ENCODE measurements at places on chromosomes 5 and 9. TPM values are rescaled to one million over a fixed set of nuclear protein-coding genes. Genes with fewer than 3 reads are reported as not detected.

The SPINK13 gene
- total RNA-seq = not detected

- no peak overlapping the region for H3K27ac ChIP-seq
- H3K4me3 ChIP-seq = no peak overlapping the region
- H3K36me3 ChIP-seq = no peaks in the 10 kb centered on the region
- H3K4me1 ChIP-seq = peaks cover 11% of the 10 kb centered on the region
- H3K27me3 ChIP-seq = no peaks in the 10 kb centered on the region
- DNase-seq = no peak
These were observed 97.4 kb downstream of the FBXO4 start for GRCh38 chr5:42022383-42022972.

The INSL6 gene
- total RNA-seq = not detected

- no peak for DNase-seq
- H3K36me3 ChIP-seq = peaks cover 9% of the 10 kb centered on the region
- no peaks in the 10 kb centered on the region for H3K27me3 ChIP-seq
These were observed 31.6 kb downstream of the DAP start for GRCh38 chr5:10729320-10730042.

DNA sequence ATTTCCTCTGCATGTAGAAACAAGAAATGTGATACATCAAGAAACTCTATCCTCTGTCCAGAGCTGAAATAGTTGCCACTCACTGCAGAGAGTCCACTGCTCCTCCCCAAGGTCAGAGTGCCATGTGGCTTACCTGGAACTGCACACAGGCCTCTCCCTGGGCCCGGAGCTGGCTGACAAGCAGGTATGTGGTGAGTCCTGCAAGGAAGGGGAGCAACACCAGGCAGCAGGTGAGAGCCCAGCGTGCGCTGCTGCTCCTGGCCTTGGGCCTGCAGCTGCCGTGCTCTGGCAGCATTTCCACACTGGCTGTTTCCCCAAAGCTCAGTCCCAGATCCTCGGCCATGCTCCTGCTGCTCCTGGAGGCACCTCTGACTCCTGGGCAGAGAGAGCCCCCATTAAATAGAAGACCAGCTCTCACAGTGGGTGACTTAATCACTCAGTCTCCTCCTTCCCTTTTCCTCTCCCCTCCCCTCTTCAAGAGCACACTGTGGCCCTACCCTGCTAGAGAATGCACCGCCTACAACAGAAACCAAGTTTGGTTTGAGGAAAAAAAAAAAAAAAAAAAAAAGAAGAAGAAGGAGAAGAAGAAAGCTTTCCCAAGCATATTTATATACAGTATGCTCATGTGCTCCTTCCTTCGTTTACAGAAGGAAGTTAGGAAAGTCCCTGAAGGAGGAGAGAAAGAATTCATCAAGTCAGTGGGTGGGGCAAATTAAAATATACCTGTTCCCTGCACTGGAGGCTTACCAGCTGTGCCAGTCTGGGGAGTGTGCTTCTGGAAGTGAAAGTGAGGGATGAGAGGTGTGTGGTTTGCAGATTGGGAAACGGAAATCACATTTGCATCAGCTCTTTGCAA, at the start of gene TNFSF15:
Gene TNFSF15, minus strand, starts transcription at position 370 of the 856 bp plus-strand sequence. Its CDS starts 27 bp downstream, at position 343.
- no peaks in the 10 kb centered on the region for H3K27me3 ChIP-seq
- H3K36me3 ChIP-seq = no peaks in the 10 kb centered on the region
- H3K4me1 ChIP-seq = peaks cover 30% of the 10 kb centered on the region
- no peak within 1 kb of the TSS for H3K27ac ChIP-seq
- H3K4me3 ChIP-seq = peak within 1 kb of the TSS; percentile 41

The GFI1B gene
- total RNA-seq = 0.41 TPM

DNA sequence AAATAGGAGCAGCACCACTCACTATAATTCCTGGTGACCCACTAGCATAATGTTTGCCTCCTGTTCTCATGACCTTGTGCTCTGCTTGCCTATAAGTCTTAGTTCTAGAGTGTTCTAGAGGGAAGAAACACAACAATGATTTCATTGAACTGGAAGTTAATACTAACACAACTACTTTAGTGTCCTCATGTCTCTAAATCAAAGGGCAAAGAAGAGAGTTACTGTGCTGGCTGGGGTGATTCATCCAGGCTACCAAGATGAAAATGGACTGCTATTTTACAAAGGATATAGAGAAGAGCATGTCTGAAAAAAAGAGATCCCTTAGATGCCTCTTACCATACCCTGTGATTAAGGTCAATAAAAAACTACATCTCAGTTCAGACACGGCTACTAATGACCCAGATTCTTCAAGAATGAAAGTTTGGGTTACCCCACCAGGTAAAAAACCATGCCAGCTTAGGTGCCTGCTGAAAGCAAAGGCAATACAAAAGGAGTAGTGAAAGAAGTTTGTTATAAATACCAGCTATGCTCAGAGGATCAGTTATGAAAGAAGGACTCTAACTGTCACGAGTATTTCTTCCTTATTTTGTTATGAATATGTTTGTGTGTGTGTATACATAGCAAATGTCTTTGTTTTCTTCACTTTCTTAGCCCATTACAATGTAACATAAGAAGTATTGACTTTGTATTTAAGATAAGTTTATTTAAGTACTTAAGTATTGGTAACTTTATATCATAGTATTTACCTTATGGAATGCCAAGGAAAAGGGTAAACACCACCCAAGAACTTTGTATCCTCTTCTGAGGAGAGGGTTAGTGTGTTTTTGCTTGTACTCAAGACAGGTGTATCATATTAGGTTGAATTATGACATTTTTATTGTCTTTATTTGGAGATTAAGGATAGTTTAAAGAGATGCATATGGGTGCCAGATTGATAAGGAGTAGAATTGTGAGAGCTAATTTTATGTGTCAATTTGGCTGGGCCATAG, 314.1 kb upstream of the PTGER4 start:
- no peak overlapping the region for H3K27ac ChIP-seq
- no peaks in the 10 kb centered on the region for H3K4me1 ChIP-seq
- peaks cover 3% of the 10 kb centered on the region for H3K36me3 ChIP-seq
- DNase-seq = no peak
- H3K27me3 ChIP-seq = no peaks in the 10 kb centered on the region

The ADAMTS12 gene
- total RNA-seq = 11.5 TPM

DNA sequence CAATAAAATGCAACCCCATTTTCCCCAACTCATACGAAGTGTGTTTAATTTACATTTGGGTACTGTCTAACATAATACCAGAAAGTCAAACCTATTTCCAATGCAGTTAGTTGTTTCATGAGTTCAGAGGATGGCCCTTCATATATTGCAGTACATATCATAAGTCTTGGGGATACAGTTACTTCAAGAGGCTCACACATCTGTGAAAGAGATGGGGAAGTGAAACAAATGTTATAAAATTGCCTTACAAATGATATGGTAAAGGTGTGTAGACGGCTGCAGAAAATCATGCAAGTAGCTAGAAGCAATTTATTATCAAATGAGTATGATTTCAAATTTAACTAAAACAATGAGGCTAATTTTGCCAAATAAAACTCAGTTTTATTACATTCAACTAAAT, 219.0 kb upstream of the CDH12 start:
- no peaks in the 10 kb centered on the region for H3K27me3 ChIP-seq
- H3K4me1 ChIP-seq = no peaks in the 10 kb centered on the region
- DNase-seq = no peak
- no peaks in the 10 kb centered on the region for H3K36me3 ChIP-seq
- H3K4me3 ChIP-seq = no peak overlapping the region

The GPR21 gene
- not detected for total RNA-seq

The SAXO1 gene
- 0.02 TPM for total RNA-seq

The TJP2 gene
- 155 TPM for total RNA-seq

GRCh38 chr5:6399980-6400910, 21.9 kb upstream of the MED10 start:
- no peak overlapping the region for H3K27ac ChIP-seq
- no peaks in the 10 kb centered on the region for H3K27me3 ChIP-seq
- H3K36me3 ChIP-seq = no peaks in the 10 kb centered on the region

The FGF1 gene
- not detected for total RNA-seq

- peaks cover 29% of the 10 kb centered on the region for H3K4me1 ChIP-seq
- H3K27me3 ChIP-seq = peaks cover 26% of the 10 kb centered on the region
- DNase-seq = no peak
- peak overlapping the region; percentile 72 for H3K4me3 ChIP-seq
- 0 out of 2 replicates have a peak overlapping the region, but pooled peaks have one; percentile 8 for H3K27ac ChIP-seq
These were observed 288.0 kb downstream of the ELAVL2 start for GRCh38 chr9:23538067-23538402.

DNA sequence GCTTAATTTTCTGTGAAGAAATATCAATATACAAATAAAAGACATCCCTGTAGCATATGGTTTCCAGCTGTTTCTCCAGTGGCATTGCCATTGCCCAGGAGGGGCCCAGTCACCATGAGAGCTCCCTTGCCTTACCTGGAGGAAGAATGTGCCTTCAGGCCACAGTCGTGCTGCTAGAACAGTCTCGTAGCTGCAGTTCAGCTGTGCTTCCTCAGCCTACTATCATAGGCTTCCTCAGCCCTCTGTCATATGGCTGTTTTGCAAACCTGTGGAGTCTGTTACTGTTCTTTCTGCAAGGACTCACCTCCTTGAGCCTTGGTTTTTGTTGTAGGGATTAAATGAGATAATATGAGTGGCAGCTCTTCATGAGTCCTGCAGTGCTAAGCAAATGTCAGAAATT, 67.6 kb downstream of the RCL1 start:
- H3K27ac ChIP-seq = no peak overlapping the region
- no peak for DNase-seq
- H3K4me3 ChIP-seq = no peak overlapping the region
- H3K4me1 ChIP-seq = peaks cover 9% of the 10 kb centered on the region
- H3K27me3 ChIP-seq = no peaks in the 10 kb centered on the region
- peaks cover 20% of the 10 kb centered on the region for H3K36me3 ChIP-seq

The PLPP7 gene
- total RNA-seq = 4.9 TPM

GRCh38 chr5:90866333-90866732, 307.7 kb downstream of the ADGRV1 start:
- H3K4me1 ChIP-seq = peaks cover 7% of the 10 kb centered on the region
- H3K4me3 ChIP-seq = no peak overlapping the region
- H3K27ac ChIP-seq = no peak overlapping the region

DNA sequence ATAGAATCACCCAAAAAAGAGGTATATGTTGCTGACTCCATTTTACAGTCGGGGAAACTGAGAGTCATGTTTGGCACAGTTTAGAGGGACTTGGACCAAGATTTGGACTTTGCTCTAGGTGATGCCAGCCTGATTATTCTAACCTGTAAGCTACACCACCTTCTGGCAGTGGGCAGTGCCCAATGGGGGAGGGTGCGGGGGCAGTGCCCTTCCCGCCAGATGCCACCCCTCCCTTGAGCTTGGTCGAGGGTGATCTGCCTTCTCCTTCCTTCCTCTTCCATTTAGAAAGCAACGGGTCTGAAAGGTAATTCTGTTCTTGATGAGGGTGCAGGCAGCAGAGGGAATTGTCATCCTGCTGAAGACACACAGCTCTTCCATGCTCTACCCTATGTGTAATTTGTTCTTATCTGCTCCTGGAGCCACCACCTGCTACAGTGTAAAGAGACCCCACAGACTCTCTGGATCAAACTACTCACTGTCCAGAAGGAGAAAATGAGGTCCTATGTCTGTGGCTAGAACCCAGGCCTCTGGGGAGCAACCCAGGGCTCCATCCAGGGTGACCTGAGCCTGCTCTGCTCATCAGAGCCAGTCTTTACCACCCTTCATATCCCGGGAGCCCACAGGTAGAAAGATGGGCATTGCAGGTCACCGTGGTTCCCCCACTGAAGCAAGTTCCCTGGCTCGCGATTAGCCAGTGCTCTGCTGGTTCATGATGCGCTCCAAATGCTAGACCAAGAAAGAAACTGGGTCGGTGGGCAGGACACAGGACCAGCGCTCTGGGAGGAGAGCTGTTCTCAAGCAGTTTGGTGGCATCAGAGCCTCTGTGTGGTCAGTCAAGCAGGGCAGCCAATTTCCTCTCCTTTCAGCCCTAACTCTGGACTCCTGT, 156.2 kb downstream of the RGS3 start:
- no peak overlapping the region for H3K4me3 ChIP-seq
- no peaks in the 10 kb centered on the region for H3K36me3 ChIP-seq
- peaks cover 50% of the 10 kb centered on the region for H3K4me1 ChIP-seq
- no peak overlapping the region for H3K27ac ChIP-seq

- H3K4me3 ChIP-seq = no peak overlapping the region
- DNase-seq = no peak
- no peaks in the 10 kb centered on the region for H3K36me3 ChIP-seq
- no peak overlapping the region for H3K27ac ChIP-seq
- H3K4me1 ChIP-seq = peaks cover 25% of the 10 kb centered on the region
These were observed 347.6 kb upstream of the SLC30A5 start for GRCh38 chr5:68746220-68746619.

The NR2F1-AS1 gene
- total RNA-seq = 0.76 TPM

The SLC6A3 gene
- 0.53 TPM for total RNA-seq

GRCh38 chr9:110128664-110129329, 79.2 kb downstream of the C9orf152 start:
- H3K36me3 ChIP-seq = no peaks in the 10 kb centered on the region
- peaks cover 3% of the 10 kb centered on the region for H3K27me3 ChIP-seq
- no peak overlapping the region for H3K27ac ChIP-seq
- no peak for DNase-seq
- H3K4me3 ChIP-seq = no peak overlapping the region
- peaks cover 100% of the 10 kb centered on the region for H3K4me1 ChIP-seq
